Fibroblast of skin of scalp (primary cell): ENCODE measurements at places on chromosomes 3 and 15.

DNA sequence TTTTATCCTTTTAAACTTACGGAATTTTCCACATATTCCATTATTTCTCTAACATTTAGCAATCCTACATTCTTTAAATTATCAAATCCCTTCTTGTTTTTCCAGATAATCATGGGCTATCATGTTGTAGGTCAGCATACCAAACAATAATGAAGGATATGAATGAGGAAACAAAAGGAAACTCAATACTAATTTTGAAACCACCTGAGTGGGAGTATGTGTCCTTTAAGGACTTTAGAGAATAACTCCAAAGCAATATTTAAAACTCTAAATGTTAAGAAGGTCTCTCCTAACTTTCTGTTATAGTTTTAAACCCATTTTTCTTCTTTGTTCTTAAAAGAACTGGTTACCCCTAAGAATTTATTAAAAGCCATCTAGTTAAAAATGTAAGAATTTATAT is 43.0 kb downstream of the TP53BP1 start:
- DNase-seq: no peak

GRCh38 chr3:79597709-79598108 is 170.1 kb downstream of the ROBO1 start:
- DNase-seq: no peak

GRCh38 chr3:149273096-149273751 is 51.6 kb upstream of the CP start:
- peak; percentile 89 for DNase-seq

DNA sequence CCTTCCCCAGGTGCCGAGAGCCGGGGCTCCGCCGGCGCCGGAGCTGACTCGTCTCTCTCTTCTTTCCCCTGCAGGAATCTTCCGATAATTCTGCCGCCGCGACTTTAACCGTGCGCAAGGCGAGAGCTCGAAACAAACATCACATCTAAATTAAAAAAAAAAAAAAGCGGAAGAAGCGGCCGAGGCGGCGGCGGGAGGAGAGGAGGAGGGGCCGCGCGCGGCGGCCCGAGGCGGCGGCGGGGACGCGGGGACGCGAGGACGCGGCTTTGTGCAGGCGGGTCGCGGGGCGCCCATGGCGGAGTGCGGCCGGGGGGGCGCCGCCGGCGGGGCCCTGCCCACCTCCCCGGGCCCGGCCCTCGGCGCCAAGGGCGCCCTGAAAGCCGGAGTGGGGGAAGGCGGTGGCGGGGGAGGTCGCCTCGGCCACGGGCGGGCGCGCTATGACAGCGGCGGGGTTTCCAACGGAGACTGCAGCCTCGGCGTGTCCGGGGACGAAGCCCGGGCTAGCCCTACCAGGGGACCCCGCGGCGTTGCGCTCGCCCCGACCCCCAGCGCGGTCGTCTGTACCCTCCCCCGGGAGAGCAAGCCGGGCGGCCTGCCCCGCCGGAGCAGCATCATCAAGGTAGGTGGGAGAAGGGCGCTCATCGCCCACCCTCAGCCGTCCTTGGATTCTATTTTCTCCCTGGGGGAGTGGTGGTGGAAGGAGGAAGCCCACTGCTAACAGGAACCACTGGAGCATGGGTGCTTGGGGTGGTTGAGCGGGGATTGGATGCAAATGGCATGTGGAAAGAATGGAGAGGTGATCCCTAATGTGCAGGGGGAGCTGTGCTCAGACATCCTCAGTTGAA is at the start of gene PLCL2:
Gene PLCL2, plus strand, starts transcription at position 208 of the 845 bp plus-strand sequence. Its CDS starts 85 bp downstream, at position 293.
- DNase-seq: peak; percentile 63

- DNase-seq: peak; percentile 22
These were observed 88.3 kb downstream of the TMEM266 start for GRCh38 chr15:76147906-76148570.
